NCI-H2171 treated with DMSO at 0.1 percent for 48 hours (cell line): ENCODE measurements at places on chromosomes 12 and 14.

- no peak for DNase-seq
Measured at GRCh38 chr12:51672334-51672733, 81.3 kb downstream of the SCN8A start.

DNA sequence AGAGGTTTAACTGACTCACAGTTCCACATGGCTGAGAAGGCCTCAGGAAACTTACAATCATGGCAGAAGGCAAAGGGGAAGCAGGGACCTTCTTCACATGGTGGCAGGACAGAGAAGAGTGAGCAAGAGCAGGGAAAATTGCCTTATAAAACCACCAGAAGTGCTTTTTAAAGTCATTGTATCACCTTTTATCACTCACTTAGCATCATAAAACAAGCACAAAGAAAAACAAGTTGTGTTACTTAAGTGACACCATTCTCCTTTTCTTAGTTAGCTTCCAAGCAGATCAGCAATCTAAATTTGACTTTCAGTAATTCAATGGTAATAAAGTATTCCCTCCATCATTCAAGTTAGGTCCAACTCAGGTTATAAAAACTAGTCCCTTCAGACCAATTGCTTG lies 28.5 kb downstream of the OSBPL8 start:
- DNase-seq, result no peak

- no peak for DNase-seq
Measured at GRCh38 chr12:123113026-123113425, 37.9 kb downstream of the PITPNM2 start.

DNA sequence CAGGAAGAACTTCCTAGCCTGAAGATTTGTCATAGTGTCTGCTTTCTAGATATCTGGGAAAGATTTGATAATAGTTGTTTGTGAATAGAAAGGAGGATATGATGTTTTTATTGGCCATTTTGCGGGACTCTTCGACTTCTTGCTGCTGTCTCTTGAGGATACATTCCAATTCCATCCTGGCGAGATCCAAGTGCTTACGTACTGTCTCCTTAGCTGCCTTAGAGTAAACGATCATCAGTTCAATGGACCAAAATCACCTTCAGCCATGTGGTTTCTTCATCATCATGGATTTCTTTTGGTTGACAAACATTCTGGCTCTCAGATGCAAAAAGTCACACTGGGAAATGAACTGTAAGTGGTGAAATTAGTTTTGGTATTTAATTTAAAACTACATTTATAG lies 82.7 kb upstream of the SCN8A start:
- no peak for DNase-seq

GRCh38 chr12:104057771-104058197 lies 6.5 kb upstream of the HCFC2 start:
- DNase-seq, result peak; percentile 68

DNA sequence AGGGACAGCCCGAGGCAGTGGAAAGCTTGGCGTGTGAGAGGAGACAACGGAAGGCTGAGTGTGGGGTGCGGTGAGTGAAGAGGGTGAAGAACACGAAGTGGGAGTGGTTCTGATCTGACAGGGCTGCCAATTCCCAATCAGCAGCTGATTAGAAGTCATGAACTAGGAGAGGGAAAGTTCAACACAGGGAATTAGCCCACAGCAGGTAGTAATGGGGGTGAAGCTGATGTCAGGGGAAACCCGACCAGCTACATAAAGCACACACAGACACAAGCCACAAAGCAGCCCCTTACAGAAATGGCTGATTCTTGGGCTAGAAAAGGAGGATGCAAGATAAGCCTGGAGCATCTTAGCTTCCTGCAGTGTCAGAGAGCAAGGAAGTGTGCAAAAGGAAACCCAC lies 47.5 kb upstream of the TCL1A start:
- DNase-seq, result no peak

DNA sequence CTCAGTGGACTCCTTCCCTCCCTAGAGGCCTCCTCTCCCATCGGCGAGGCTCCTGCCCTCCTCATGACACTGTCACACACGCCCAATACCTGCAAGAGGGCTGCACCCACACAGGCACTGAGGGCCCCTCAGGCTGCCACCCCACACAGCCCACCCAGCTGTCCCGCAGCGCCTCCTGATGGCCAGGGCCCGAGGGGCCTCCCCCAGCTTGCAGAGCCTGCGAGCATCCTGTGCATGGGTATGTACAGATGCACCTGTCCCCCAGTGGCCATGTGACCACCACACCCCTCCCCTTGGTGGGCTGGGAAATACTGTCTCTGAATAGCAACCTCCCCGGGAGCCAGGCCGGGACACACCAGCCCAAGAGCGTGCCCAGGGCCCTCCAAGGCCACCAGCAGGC lies 19.0 kb upstream of the NUDT14 start:
- DNase-seq, result no peak

DNA sequence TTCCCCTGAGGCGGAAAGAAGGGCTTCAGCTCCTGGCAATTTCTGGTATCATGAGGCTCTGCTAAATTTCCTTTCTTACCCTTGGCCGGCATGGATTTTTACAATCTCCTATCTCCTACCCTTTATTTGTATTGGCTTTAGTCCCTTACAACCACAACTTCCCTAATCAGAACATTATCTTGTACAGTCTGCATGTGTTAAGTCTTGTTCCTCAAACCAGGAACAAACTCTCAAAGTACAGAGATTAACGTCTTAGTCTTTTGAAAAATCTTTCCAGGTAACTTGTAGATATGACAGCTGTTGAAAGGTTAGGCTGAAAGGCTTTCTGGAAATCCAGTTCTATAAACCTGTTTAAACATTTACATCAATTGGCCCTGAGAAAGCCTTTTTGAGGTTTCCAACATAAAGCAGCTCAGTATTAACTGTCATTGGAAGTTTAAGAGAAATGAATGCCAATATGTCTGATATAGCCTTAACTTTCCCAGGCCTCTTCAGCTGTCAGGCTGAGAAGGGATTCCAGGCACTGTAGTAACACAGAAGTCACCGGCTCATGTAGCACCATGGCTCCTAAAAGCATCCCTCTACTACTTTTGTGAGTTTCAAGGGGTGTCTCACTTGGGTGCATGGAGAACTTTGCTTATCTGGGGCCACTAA lies 360.5 kb downstream of the FUT8 start:
- DNase-seq, result no peak

DNA sequence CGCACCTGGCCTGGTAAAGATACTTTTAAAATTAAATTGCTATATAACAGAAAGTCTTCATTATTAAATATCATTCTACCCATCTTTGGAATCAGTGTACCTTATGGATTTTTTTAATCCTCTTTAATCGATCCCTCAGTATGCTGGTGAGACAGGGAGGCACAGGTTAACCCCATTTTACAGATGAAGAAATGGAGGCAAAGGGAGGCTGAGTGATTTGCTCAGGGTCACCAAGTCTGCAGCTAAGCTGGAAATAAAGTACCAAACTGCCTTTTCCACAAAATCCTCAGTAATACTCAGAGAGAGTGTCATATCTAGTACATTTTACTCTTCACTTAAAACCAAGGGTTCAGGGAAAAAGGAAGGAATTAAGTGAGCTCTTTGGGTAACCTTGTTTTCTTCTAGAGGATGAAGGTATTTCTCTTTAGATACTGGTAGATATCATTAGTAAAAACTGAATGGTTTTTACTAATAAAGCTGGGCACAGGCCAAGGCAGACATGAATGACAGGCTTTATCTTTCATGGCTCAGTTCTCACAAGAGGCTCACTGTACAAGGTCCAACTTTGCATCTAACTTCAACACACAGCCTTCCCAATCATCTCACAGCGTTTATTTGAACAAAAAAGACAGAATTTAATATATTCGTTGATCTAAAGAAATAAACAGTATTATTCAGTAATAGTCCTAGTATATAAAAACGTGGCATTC lies 35.3 kb upstream of the TTC7B start:
- DNase-seq, result no peak

DNA sequence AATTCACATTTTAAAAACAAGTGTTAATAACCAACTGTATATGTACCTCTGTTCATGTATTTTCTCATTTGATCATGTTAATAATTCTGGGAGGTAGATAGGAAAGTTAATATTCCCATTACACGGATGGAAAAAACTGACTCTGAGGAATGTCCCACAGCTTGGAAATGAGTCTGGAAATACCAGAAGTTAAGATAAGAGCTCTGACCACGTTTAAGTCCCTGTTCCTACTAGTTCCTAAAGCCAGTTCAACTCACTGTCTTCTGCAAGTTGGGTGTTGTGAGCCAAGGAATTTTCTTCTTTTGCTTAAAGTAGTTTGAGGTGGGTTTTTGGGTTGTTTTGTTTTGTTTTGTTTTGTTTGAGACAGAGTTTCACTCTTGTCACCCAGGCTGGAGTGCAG lies 104.5 kb downstream of the TMEM30B start:
- no peak for DNase-seq

DNA sequence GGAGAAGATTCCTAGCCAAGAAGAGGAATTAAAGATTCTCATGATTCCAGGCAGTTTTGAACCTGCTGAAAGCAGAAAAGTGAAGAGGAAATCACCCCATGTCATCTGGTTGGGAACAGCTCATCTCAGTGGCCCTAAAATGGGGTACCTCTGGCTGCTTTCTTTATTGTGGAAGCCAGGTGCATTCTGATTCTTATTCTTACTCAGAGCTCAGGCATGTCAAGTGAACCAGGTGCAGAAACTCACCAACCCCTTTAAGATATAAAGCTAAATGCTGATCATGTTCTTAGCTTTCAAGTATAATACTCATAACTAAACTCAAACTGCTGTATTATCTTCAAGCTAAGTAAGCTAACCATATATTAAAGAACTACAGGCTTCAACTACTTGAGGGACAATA lies 253.9 kb upstream of the ARID2 start:
- DNase-seq, result no peak

DNA sequence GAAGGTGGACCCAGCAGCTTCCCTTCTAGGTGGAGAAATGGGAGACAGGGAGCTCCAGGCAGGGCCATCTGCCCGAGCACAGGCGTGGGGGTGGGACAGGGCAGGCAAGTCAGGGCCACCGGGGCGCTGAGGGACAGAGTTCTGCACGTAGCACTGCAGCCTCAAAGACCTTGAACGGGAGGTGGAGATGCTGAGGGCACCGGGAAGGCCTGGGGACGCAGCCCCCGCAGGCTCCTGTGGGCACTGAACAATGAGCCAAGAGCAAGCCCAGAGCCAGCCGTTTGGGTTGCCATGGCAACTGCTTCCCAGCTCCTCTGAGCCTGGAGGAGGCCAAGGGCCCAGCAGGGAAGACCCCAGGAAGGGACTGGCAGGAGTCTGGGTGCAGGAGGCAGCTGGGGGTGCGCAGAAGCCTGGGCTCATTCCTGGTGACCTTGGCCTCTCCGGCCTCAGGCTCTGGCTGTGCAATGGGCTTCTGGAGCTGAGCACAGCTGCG lies 3.4 kb downstream of the LBHD2 start:
- DNase-seq, result no peak

DNA sequence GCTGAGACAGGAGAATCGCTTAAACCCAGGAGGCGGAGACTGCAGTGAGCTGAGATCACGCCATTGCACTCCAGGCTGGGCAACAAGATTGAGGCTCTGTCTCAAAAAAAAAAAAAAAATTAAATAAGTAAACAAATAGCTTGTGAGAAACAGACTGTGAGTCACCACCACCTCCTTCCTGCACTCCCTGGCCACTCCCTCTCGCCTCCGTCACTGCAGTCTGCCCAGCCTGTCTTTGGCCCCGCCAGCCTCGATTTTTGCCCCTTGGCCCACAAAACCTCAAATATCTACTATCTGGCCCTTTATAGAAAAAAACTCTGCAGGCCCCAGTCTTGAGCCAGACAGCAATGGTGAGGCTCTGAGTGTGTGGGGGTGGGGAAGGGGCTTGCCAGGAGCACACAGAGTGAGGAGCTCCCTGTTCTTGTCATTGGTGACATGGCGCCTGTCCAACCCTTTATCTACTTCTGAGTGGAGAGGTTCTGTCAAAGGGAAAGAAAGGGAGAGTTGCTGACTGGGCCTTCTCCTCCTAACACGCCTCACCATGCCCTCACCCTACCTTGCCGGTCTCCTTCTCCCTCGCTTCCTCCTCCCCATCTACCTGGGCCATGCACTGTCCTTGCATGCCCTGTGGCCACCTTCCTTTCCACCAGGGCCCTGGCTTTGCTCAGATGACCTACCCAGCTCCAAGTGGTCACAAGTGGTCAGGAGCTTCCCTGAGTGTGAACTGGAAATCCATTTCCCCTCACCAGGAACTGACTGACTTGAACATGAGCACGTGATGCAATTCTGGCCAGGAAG lies 22.1 kb downstream of the LGMN start:
- DNase-seq, result no peak

- no peak for DNase-seq
Measured at GRCh38 chr12:67331123-67331522, 62.0 kb downstream of the CAND1 start.

GRCh38 chr12:91785655-91786498 lies 359.8 kb downstream of the BTG1 start:
- DNase-seq, result no peak

DNA sequence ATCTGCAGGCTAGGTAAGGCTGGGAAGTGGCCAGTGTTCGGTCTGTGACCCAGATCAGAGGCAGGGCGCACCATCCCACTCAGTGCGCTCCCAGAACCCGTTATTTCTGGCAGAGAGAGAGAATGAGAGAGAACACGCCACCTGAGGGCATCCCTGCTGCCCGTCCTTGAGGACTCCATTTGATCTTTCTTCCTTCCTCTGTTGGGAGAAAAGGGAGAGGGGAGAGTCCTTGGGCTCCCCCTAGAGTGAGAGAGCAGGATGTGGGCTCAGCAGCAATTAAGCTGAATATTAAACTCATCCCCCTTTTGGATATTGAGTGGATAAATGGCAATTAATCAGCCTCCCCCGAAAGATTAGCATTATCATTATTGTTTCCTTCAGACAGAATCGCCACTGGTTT lies 70.6 kb downstream of the IFT43 start:
- peak; percentile 40 for DNase-seq

DNA sequence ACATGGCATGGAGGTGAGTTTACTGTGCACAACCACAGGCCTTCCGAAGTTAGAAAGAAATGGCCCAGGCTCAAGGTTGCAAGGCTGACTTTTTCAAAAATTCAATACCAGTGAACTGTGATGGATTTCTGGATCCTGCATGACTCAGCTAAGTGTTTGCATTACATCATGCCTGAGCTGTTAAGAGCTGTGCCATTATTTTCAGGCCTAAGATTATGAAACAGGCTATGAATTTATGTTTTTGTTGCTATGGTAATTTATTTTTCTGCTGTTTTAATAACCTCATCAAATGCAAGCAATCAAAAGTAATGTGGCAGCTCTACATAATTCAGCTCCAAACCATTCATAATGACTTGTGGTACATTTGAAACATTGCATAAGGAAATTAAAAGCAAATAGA lies 457.7 kb upstream of the TMEM132C start:
- peak; percentile 32 for DNase-seq

DNA sequence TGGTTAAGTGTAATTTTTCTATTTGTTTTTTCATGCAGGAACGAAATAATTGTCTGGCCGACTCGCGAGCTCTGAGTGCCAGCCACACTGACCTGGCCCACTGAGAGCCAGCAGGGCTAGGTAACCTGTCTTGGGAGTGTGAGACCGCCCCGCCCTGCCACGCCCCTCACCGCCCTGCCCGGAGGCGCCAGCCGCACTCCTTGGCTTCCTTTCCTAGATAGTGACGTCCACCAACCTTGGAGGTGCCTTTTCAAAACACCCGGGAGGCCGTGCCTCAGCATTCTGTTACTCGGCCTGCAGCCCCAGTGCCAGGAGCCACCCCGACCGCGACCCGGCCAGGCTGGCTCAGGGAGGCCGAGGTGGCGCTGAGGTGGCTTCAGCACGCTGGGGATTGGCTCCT lies 21.7 kb downstream of the XRCC3 start:
- DNase-seq, result no peak
